ENCODE measurements at places on chromosomes 4 and X.

- peak; percentile 61 for DNase-seq
Observed at GRCh38 chrX:22063284-22063683, 31.2 kb downstream of the PHEX start.

DNA sequence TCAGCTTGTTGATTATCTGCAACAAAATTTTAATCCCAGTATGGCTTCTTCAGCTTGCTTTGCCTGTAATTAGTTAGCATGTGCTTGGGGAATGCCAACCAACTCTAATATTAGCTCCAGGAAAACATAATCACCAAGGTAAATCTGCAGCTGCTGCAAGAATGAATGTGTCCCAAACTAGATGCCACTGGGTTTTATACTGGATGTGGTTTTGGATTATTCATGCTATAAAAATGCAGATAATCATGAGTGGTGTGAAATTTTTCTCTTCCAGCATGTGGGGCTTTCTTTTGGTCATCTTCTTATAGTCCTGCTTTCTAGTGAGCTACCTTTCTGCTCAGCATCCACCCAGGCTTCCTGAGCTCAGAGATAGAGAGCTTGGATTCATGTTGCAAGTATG is 295.9 kb upstream of the CASK start:
- DNase-seq: no peak

- no peak for DNase-seq
Observed at GRCh38 chr4:150591904-150592303, 10.0 kb downstream of the MAB21L2 start.

DNA sequence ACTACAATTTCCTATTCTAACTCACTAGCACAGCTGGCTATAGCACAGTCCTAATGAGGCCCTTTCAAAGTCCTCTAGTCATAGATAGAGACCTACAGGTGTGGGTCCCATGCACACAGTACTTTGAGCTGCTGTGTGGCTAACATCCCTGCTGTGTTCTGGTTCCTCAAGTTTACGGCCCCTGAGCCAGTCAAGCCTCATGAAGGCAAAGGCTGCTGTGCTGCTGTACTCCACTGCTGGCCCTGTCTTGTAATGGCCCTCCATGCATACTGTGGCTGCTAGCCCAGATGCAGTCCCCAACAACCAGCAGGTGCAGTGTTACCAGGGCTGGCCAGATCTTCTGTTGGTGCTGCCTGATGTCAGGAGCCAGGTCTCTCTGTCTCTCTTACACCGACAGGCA is 23.4 kb upstream of the ENPEP start:
- no peak for DNase-seq

- no peak for DNase-seq
Observed at GRCh38 chr4:48680848-48681568, 99.1 kb downstream of the FRYL start.

GRCh38 chrX:48940404-48940955 is 16.9 kb downstream of the OTUD5 start:
- DNase-seq: no peak

DNA sequence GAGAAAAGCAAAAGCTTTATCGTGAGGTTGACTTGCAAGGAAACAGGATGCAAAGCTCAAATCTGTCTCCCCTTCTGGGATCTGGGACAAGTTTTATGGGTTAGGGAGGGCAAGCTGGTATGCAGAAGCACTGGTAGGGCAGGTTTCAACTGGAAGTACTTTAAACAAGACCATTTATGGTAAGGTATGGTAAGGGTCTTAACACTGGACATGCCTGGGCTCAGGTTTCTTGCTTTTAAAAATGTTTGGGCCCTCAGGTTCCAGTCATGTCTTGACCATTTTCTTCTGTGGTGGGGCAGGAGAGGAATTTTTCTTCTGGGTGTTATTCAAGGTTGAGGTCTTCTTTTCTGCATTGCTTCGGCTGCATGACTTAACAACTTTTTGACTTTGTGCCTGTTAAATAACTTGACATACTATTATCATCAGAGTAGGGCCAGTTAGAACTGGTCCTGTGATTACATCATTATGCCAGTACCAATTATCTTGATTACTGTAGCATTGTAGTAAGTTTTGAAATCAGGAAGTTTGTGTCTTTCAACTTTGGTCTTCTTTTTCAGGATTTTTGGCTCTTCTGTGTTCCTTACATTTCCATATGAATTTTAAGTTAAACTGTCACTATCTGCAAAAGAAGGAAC is 33.7 kb downstream of the CD38 start:
- DNase-seq: no peak

GRCh38 chr4:7813674-7814073 is 126.0 kb downstream of the AFAP1 start:
- DNase-seq: no peak

- DNase-seq: no peak
Observed at GRCh38 chr4:176924238-176924637, 131.5 kb upstream of the VEGFC start.
